ENCODE measurements at places on chromosomes 7 and 10.

- DNase-seq: no peak
Measured at GRCh38 chr7:92635538-92635937, 45.3 kb upstream of the FAM133B start.

- DNase-seq: no peak
Measured at GRCh38 chr7:15963206-15963605, 276.7 kb upstream of the MEOX2 start.

GRCh38 chr10:52756966-52757365 is 15.6 kb downstream of the MBL2 start:
- DNase-seq: no peak

GRCh38 chr7:44935583-44935982 is 43.2 kb downstream of the MYO1G start:
- DNase-seq: no peak

GRCh38 chr7:137475966-137476365 is 132.4 kb upstream of the PTN start:
- no peak for DNase-seq

- DNase-seq: no peak
Measured at GRCh38 chr10:30199376-30200016, 140.1 kb upstream of the JCAD start.

- DNase-seq: peak; percentile 86
Measured at GRCh38 chr10:24901686-24902399, 50.6 kb downstream of the PRTFDC1 start.

- no peak for DNase-seq
Measured at GRCh38 chr7:38245409-38245977, 27.9 kb downstream of the TARP start.

DNA sequence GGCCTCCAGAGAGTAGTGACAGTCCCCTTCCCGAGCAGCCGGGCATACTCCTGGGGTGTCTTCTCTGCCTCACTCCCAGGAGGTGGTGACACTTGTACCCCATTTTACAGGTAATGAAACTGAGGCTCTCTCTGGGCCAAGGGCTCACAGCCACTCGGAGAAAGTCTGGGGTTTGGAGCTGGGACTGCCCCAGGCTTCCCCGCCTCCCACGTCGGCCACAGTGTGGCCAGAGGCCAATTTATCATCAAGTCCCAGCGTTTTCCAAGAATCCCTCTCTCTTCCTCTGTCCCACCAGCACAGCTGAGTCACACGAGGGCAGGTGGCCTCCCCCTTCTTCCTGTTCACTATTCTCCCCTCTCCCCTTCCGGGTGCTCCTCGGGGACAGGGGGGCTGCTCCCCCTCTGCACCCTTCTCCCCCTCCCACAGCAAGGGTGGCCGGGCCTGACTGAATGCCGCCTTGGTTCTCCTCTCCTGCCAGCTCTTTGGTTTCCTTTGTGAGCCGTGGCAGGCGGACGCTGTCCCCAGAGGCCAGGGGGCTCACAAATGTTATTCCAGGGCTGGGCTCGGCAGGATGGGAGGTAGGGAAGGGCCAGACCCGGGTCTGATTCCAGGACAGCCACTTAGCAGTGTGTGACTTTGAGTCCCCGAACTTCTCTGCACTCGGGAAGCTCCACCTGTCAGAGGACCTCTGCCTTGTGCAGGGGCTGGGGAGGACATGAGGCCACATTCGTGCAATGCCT is 17.7 kb downstream of the CLIP2 start:
- DNase-seq: peak; percentile 61

- DNase-seq: no peak
Measured at GRCh38 chr10:114483575-114483974, 79.3 kb upstream of the AFAP1L2 start.

GRCh38 chr7:103120362-103120761 is 28.5 kb downstream of the NAPEPLD start:
- DNase-seq: no peak

- DNase-seq: no peak
Measured at GRCh38 chr7:28980451-28981160, 22.5 kb upstream of the TRIL start.

DNA sequence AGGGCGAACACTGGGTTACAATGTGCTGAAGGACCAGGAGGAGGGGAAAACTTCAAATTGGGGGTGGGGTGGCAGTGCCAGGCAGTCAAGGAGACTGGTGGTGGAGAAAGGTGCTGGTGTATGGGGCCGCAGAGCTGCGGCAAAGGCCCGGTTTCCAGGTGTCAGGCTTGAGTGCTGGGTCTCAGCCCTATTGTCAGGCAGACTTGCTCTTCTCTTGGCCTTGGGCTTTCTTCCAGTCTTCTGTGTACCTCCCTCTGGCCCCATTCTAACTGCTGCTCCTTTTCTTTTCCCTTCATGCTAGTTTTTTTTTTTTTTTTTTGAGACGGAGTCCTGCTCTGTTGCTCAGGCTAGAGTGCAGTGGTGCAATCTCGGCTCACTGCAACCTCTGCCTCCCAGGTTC is 51.0 kb downstream of the POLR3A start:
- no peak for DNase-seq

DNA sequence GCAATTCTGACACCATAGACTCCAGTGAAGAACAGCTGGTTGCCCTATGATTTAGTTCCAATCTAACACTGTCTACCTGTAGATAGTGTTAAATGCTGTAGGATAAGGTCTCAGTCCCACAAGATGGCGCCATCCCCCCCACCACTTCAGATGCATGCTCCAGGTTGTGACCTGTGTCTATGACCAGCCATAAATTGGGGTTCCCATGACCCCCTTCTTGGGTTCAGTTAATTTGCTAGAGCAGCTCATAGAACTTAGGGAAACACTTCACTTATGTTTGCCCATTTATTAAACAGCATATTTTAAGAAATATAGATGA is 13.1 kb downstream of the CCSER2 start:
- no peak for DNase-seq

DNA sequence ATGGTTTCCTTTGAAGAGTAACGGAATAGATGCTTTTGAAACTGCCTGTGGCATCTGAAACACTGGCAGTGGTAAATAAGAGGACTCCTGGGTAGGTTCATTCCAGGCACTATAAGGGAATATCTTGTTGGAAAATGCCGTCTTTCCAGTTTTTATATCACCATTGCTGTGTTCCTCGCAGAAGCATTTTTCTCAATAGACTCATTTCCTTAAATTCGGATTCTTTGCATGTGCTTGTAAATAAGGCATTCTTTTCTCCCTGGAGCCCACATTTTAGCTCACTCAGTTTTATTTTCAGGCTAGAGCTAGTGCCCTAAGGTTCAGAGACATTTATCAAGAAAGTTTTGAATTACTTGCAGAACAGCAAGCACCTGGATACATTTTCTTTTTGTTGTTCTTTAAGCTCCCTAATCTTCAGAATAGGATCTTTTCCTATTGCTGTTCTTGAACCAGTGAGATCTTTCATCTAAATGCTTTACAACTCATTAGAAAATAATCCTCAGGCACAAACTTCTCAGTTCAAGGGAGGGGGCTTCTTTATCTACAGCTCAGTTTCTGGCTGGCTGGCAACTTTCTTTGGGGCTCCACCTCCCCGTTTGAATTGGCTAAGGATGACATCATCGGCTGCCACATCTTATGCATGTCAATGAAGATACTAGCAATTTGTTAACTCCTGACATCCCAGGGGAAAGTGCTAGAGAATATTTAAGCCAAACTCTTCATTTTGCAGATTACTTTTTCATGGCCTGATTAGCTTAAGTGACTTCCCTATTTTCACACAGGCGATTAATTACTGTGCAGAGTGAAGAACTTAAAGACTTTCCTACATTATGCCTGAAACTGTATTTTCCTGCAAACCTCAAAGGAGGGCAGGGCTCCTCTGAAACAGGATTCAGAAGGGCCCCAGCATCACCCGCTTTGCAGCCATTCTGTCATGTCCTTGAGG is 133.7 kb upstream of the RSU1 start:
- peak; percentile 56 for DNase-seq

DNA sequence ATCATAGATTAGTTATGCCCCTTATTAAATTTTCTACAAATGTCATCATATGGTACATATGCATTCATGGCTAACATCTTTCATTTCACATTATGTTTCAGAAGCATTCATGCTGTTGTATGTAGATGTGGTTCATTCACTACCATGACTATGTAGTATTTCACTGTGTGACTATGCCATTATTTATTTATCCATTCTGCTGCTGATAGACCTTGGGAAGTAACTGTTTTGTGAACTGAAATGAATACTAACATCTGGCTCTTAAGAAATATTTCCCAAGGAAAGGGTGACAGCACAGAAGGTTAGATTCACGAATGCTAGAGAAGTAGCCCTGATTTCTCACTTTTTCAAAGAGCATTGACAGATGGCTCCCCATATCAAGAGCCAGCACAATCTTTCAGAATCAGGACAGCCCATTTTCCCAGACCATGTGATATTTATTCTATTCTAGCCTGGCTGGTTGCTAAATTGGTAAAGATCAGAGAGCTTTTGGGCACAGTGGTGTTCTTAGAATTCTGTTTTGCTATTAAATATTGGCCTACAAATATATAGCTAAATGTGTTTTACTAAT is 157.4 kb downstream of the DYNC1I1 start:
- DNase-seq: no peak

- DNase-seq: no peak
Measured at GRCh38 chr7:1253681-1254181, 21.1 kb downstream of the UNCX start.

GRCh38 chr7:78203042-78203720 is 404.6 kb downstream of the PHTF2 start:
- peak; percentile 7 for DNase-seq

GRCh38 chr7:82335927-82336326 is 107.7 kb downstream of the CACNA2D1 start:
- peak; percentile 70 for DNase-seq

DNA sequence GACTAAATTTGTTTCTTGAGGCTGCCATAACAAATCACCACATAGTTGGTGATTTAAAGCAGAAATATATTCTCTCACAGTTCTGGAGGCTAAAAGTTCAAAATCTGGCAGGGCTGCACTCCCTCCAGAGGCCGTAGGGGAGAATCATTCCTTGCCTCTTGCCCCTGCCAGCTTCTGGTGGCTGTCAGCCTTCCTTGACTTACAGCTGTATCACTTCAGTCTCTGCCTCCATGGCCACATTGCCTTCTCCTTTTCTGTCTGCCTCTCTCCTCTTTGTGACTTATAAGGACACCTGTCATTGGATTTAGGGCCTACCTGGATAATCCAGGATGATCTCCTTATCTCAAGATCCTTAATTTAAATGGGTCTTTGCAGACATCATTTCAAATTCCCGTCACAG is 5.8 kb upstream of the LRRC4 start:
- no peak for DNase-seq

DNA sequence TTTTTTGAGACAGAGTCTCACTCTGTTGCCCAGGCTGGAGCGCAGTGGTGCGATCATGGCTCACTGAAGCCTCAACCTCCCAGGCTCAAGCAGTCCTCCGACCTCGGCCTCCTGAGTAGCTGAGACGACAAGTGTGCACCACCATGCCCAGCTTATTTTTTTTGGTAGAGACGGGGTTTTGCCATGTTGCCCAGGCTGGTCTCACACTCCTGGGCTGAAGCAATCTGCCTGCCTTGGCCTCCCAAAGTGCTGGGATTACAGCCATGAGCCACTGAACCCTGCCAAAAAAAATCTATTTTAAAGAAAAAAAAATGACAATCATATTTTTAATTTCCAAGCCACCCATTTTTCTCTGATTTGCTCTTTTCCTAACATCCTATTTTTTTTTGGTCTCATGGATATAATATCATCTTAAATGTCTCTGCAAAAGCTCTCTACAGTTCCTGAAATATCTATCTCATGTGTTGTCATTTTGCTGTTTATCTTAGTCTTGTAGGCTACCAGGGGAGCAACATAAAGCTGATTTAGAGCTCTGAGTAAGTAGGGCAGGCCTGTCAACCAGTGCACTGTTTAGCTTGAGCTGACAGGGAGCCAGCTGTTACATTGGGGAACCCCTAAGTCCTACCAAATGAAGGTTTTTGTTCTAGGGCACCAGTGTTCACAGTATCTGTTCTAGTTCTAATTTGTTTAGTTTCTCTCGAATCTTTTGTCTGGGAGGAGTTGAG is 29.9 kb upstream of the HBP1 start:
- DNase-seq: peak; percentile 64

DNA sequence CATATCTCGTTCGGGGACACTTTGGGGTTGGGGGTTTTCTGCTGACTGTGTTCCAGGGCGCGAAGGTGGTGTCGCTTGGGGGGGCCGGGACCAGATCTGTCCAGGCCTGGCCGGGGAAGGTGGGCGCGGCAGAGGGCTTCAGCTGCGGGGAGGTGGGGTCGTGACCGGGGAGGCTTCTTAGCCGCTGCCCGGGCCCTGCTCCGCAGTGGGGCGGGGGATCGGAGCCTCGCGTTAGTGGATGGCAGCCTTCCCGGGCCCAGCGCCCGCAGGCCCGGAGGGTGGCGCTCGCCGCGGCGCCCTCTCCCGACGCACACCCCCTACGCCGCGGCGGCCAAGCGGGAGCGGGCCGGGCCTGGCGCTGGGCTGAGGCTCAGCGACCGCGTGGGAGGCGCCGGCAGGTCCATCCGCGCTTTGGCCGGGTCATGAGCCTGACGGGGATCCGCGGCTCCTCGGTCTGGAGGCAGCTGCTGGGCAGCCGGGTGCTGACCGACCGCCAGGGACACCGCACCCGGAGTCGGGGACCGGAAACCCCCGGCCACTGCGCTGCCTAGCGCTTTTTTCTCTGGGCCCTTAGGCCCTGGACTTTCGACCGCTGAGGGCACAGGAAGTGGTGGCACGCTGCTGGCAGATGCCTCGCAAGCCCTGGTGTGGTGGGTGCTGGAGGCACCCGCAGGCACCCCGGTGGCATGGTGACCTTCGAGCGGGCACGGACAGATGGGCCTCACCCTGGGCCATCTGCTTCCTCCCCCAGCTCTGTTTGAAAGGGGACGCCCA is 1.2 kb downstream of the AGAP3 start:
- peak; percentile 64 for DNase-seq
